Calu3 (cell line): ENCODE measurements at places on chromosomes 2 and 18. TPM values are rescaled to one million over a fixed set of nuclear protein-coding genes. Genes with fewer than 3 reads are reported as not detected.

DNA sequence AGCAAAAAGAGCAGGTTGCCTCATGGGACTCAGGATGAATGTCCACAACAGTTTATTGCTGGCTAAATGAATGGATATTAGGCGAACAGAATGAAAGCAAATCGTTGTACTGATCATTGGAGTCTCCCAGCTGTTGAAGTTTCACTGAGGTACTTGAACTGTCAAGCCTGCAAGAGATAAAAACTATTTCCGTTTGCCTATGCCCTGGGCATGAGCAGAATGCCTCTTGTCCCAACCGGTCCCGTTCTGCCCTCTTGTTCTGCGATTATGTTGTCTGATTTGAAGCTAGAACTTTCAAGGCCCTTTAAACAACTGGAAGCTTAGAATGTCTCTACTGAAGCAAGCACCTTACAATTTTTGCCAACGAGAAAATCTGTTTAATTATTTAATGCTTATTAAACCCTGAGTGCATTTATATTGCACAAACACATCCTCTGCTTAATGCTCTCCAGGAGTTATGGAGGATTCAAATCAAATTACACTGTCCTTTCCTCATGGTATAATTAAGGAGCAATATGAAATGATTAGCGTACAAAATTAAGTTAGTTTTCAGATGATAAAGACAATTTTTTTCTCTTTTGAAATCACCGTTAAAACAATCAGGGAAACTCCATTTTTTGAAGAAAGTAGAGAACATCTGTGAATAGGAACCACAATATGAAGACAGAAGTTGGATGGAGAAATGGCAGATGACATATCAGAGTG is 17.7 kb downstream of the QPCT start:
- DNase-seq, result no peak

- no peak for DNase-seq
Observed at GRCh38 chr2:229154381-229154780, 116.7 kb downstream of the PID1 start.

DNA sequence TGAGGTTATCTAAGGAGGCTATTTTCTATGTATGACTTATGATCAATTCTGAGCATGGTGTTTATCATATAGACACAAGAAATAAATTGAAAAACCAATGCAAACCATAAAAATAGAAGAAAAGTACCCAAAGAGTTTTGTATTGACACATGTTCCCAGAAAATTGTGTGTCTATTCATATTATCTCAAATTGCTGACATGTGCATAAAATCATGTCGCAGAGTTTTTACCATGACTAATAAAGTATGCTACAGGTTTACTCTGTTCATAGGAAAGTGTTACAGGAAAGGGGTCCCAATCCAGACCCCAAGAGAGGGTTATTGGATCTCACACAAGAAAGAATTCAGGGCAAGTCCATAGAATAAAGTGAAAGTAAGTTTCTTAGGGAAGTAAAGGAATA is 290.7 kb upstream of the NRXN1 start:
- no peak for DNase-seq

DNA sequence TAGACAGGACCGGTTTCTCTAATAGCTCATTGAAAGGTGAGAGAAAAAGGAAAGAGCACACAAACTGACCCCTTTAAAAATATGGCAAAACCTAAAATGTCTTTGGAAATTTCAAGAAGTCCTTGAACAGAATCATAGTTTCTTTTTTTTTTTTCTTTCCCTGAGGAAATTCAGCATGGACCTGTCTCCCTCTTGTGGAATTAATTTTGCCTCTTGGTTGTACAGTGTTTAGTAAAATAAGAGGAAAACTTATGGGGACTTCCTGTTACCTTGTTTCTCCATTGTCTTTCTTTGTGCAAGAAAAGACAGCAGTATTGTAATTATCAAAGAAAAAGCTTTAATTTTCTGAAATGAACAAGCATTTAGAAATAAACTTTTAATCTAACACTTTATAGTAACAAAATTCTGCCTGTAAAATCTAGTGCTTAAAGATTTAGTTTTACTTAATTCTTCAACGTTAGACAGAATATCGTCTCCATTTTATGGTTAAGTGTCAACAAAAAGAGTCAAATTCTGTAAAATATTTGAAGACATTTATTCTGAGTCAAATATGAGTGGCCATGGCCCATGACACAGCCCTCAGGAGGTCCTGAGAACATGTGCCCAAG is 176.3 kb upstream of the NABP1 start:
- DNase-seq, result no peak

- peak; percentile 64 for DNase-seq
Observed at GRCh38 chr2:57497489-57498096, 549.0 kb upstream of the VRK2 start.

The PTPN4 gene
- 47.4 and 52.4 TPM in 2 replicates for total RNA-seq

- DNase-seq, result peak; percentile 71
Observed at GRCh38 chr2:111122631-111123421, 2.1 kb downstream of the BCL2L11 start.

The MAB21L4 gene
- 2.8 and 3.0 TPM in 2 replicates for total RNA-seq

DNA sequence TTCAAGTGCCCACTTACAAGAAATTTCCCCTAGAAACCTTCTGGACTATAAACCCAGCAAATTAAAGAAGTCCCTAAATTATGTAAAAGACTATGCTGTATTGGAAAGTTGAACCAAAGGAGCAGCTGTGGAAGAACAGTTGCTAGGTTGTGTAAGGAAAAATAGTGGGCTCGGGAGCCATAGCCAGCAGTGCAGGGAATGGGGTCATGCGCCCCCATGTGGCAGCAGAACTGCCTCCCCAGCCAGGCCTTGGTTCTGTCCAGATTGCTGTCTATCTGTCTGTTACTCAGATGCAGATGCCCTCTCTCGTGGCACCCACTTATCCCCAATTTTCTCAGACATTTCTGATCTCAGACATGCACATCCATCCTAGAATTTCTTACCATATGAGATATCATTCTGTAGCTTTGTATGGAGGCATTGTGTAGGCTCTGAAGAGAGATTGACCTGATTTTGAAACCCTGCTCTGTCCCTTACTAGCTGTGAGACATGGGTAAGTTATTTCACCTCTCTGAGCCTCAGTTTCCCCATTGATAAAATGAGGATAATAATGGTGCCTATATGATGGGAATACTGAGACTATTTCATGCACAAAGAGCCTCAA is 258.3 kb downstream of the SS18 start:
- peak; percentile 67 for DNase-seq
